ENCODE measurements at places on chromosomes 16 and 17. TPM values are rescaled to one million over a fixed set of nuclear protein-coding genes. Genes with fewer than 3 reads are reported as not detected.

DNA sequence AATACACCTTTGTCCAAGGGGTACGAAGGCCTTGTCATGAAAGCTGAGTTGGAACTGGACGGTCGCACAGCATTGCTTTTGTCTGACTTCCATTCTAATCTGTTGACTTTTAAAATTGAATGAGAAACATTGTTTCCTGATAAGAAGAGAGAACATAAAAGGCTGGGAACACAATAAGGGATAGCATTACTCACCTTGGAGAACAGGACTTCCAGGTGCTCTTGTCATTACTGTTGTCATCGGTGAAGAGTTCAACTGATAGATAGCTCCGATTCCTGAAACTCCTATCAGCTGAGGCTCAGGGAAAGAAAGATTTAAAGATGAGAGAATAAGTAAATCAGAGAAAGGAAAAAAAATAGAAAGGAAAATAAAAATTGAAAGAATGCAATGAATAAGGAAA is 351.1 kb downstream of the KCNJ2 start:
- DNase-seq, result no peak

- DNase-seq, result no peak
Measured at GRCh38 chr17:28749516-28750177, 5.8 kb downstream of the TRAF4 start.

DNA sequence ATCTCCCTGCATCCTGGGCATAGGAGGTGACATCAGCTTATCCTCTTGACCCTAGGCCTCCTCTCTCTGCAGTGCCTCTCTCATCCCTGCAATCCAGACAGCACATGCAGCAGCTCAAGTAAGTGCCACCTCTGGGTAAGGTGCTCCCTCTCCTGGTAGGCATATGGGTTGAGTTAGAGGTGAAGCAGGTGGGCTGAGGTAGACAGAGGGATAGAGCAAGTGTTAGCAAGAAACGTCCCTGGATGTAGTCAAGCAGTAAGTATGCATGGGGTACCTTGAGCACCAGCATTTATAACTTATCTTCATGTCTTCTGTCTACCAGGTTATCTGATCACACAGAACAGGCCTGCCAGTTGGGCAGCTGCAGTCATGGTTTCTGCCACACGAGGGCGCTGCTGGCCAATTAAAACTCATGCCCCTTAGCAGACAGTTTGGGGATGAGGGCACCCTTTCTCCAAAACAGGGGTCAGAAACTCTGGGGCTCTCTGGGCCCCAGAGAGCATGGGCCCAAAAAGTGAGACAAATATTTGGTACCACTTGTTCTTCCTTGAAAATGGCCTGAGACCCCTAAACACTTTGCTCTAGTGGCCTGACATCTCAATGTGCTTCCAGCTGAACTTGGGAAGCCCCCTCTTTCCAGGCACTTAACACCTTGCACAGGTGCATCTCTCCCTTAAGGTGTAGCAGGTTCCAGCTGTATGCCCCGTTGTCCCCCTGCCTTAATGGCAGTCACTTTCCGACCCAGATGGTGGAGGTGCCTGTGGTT is 59.8 kb downstream of the NEUROD2 start:
- no peak for DNase-seq

DNA sequence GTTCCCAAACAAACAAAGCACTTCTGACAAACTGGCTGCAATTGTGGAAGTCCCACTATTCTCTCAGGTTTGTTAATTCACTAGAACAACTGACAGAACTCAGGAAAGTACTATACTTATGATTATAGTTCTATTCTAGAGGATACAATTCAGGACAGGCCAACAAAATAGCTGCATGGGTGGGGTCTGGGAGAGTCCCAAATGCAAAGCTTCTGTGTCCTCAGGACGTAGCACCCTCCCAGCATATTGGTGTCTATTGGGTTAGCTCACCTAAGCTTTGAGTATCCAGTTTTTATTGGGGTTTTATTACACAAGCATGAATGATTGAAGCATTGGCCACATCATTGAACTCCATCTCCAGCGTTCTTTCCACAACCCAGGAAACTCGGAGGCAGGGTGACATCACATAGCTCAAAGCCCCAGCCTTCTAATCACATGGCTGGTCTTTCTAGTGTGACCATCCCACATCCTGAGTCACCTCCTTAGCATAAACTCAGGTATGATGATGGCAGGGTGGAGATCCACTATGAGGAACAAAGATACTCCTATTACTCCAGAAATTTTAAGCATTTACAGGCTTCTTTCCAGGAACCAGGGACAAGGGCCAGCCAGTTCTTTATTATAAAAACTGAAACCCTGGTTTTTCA is 43.9 kb upstream of the CCNF start:
- DNase-seq, result no peak

DNA sequence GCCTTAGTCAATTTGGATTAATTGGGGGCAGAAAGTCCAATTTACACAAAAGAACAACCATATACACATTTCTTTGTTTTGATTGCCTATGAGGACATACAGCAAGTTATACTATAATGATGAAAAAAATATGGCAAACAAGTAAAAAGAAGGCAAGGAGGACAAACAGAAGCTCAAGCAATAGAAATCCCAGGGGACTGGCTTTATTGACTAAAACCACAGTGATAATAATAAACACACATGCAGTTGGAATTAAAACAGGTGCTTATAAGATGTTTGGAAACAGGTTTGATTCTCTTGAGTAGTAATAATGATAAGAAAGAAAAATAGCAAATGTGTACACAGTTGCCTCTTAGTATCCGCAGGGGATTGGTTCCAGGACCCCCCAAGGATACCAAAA is 176.4 kb downstream of the SHISA9 start:
- no peak for DNase-seq

The KRTAP4-1 gene
- not detected for total RNA-seq

The PRSS36 gene
- 1.3 TPM for total RNA-seq

DNA sequence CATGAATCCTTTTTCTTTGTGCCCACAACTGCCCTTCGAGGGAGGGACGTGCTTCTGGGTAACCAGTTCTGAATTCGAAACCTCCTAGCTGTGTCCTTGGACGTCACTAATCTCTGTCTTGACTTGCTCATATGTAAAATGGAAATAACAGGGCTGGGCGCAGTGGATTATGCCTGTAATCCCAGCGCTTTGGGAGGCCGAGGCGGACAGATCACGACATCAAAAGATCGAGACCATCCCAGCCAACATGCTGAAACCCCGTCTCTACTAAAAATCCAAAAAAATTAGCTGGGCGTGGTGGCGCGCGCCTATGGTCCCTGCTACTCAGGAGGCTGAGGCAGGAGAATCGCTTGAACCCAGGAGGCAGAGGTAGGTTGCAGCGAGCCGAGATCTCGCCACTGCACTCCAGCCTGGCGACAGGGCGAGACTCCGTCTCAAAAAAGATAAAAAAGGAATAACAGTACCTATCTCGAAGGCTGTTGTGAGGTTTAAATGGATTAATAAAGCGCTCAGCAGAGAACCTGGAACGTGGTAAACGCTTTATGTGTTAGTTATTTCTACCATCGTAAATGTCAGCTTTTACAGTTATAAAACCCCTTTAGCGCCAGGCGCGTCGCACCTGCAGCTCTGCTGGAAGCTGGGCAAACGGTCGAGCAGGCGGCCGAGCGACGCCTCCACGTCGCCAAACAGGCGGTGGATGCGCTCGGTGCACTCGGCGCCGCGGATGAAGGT is 641 bp downstream of the COG8 start:
- DNase-seq, result no peak

- DNase-seq, result no peak
Measured at GRCh38 chr16:75097941-75098901, 18.4 kb downstream of the LDHD start.

DNA sequence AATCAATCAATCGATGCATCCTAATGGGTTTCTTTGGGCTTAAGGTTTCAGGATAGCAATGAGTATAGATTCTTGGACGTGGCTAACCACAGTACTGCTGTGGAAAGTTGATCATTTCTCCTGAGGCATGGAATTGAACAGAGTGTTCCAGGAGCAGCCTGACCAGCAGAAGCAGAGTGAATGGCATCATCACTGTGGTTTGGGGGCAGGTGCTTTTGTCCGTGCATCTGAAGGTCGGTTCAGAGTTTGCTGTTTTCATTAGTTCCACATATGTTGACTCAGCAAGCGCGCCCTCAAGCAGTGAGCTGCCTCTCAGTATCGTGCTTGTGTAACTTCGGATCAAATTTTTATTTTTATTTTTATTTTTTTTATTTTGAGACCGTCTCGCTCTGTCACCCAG is 24.9 kb downstream of the KIAA0513 start:
- DNase-seq, result no peak

The DNAAF8 gene
- total RNA-seq, result not detected

- DNase-seq, result no peak
Measured at GRCh38 chr16:60636117-60636516, 1400.1 kb downstream of the CDH8 start.

GRCh38 chr16:68298907-68299561 is 11.7 kb downstream of the SLC7A6OS start:
- DNase-seq, result no peak

GRCh38 chr17:72566671-72567484 is 446.1 kb downstream of the SOX9 start:
- no peak for DNase-seq

DNA sequence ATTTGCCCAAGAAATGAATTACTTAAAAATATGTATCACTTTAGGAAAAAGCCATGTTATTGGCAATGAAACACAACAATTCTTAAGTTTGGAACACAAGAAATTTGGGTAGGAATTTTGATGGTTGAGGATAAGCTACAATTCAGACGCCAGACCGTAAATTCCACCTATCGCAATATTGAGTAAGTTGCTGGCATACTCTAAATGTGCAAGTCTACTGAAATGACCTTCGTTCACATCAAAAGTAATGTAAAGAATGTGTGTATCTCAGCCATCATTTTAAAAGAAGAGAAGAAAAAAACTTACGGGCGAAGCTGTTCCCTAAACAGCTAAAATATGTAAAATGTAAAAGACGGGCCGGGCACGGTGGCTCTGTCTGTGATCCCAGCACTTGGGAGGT is 33.4 kb downstream of the UBE2G1 start:
- no peak for DNase-seq

GRCh38 chr16:19507867-19508266 is 14.0 kb downstream of the GDE1 start:
- DNase-seq, result no peak

- no peak for DNase-seq
Measured at GRCh38 chr17:73311781-73312641, at the start of gene CDC42EP4. Gene CDC42EP4, minus strand, starts transcription at chr17:73312001. Its CDS starts 25,501 bp downstream, at chr17:73286500.

DNA sequence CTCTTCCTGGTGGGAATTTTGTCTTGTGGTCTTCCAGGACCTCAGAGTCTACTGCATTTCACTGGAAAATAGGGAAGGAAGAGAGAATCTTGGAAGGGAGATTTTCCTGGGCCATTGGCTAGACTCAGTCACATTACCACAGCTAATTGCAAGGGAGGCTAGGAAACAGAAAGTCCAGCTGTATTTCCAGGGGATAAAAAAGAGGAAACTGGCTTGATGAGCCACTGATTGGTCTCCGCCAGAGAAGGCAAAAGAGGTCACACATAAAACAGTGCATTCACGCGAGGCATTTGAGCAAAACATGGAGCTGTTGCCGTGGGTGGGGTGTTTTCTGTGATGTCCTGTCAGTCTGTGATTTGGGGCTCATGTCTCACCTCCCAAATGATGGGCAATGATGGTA is 345.3 kb downstream of the FOXL1 start:
- DNase-seq, result no peak

DNA sequence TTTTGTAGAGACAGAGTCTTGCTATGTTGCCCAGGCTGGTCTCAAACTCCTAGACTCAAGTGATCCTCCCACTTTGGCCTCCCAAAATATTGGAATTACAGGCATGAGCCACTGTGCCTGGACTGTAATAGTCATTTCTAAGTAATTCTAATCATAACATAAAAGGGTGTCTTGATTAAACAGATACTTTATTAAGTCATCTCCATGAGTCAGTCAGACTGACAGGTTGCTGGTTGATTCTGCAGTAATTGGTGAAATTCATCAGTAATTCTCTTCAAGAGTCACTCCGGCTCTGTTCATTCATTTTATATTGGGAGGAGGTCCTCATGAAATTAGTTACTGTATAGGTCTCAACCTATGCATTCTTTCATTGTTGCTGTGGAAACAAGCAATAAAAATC is 85.6 kb downstream of the SPECC1 start:
- no peak for DNase-seq

DNA sequence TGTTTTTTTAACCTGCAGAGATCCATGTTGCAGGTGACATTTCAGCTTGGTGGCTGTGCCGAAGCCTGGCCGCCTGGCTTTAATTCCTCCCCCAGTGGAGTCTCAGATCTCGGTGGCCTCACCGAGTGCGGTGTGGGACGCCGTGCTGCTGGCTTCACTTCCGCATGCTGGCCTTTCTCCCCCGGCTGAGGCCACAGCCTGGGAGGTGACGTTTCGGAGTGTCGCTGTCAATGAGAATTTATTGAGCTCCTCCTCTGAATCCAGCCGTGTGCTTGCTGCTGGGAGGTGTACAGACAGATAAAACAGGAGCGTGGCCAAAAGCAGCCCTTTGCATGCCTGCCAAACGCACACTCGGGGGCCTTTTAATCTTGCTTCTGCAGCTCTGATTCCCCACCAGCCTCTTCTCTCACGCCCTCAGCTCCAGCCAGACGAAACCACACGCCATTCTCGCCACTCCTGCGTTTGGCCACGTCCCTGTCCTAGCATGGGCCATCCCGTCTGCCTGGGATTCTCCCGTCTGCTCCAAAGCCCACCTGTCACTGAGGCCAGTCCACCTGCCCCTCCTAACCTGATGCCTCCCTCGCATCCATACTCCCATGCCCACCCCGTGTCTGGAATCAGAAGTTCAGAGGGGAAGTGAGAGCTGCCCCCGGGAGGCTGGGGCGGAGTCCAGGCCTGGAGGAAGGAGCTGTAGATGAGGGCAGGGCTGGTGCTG is 3.6 kb downstream of the GSE1 start:
- no peak for DNase-seq

The KRTAP4-6 gene
- not detected for total RNA-seq

The COX6A2 gene
- total RNA-seq, result not detected

- DNase-seq, result no peak
Measured at GRCh38 chr16:81429045-81429521, 15.5 kb upstream of the CMIP start.

GRCh38 chr16:18969050-18969854 is 14.5 kb upstream of the TMC7 start:
- DNase-seq, result no peak

The BAHCC1 gene
- 4.8 TPM for total RNA-seq

DNA sequence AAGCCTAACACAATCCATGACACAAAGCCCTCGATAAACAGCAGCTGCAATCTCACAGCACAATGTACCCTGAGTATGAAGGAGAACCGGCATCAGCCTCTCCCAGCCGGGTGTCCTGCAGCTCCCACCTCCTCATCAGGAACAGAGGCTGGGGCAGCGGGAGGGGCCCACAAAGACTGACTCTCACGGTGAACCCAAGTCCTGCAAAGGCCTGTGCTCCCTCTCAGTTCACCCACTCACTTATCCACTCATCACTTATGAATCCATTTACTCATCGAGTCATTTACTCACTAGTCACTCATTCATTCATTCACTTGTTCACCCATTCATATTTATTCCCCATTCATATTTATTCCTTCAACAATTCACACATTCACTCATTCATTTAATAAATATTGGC is 11.6 kb downstream of the ZNF423 start:
- no peak for DNase-seq

GRCh38 chr17:6249732-6250131 is 179.6 kb downstream of the WSCD1 start:
- DNase-seq, result no peak

GRCh38 chr16:89155851-89156739 is 15.5 kb upstream of the CDH15 start:
- DNase-seq, result no peak

The ITGA2B gene
- 0.14 TPM for total RNA-seq

- no peak for DNase-seq
Measured at GRCh38 chr16:85394456-85395206, 218.5 kb upstream of the GSE1 start.

The CBX4 gene
- total RNA-seq, result 4.8 TPM

All from epithelial cell of proximal tubule (primary cell).